Stimulated activated CD4-positive, alpha-beta T cell treated with anti-CD3 and anti-CD28 coated beads, Interleukin-1b, Interleukin-23, amount 100 ng/mL, for 1 hour (primary cell): ENCODE measurements at places on chromosomes 2 and 18.

DNA sequence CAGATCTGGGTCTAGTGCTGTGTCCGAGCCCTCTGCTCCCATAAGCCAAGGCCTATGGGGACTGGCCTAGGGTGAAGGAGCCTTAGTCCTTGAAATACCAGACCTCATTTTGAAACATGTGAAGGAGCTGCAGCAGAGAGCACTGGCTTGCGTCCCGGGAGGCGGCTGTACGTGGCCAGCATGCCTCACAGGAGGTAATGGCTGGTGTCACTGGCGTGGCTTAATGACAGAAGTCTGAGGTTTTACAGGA is 72.7 kb upstream of the OTOS start:
- no peak for DNase-seq

- no peak for DNase-seq
Observed at GRCh38 chr18:3664563-3665178, 214.7 kb downstream of the TGIF1 start.

- DNase-seq: no peak
Observed at GRCh38 chr2:133039531-133039930, 369.5 kb upstream of the LYPD1 start.

- DNase-seq: no peak
Observed at GRCh38 chr2:10239561-10239967, 63.1 kb upstream of the HPCAL1 start.

- DNase-seq: no peak
Observed at GRCh38 chr2:144131042-144131441, 388.9 kb downstream of the ZEB2 start.

DNA sequence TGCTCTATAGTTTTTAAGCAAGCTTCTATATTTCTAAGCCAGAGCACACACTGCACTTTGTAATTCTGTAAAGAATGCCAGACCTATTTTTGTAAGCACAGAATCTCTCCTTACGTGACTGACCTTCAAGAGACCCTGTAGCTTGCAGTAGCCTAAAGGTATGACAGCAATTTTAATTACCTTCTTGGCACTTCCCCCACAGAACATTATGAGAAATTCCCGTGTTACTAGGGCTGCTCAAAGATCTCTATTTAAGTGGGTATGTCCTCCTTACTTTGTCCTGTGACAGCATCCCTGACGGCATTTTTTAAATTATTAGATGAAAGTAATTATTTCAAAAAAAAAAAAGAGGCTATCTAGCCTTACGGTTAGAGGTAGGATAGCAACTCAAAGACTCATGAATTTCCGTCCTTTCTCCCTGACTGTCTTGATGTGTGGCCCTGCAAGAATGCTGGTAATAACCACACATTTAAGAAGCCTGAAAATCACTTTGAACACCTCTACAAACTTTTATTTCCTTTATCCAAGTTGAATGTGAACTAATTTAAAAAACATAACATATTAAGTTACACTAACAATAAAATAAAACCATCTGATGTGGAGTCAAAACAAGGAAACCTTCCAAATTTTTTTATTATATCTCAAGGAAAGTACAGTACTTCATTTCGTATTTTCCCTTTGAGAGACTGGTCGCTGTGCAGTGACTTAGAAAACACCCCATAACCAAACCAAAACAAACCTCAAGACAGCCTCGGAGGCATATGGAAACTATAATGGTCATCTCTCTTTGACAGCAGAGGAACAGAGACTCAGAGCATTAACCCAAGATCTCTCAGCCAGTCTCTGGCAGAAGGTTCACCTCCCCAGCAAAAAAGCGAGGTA is 54.9 kb downstream of the THUMPD2 start:
- DNase-seq: no peak

DNA sequence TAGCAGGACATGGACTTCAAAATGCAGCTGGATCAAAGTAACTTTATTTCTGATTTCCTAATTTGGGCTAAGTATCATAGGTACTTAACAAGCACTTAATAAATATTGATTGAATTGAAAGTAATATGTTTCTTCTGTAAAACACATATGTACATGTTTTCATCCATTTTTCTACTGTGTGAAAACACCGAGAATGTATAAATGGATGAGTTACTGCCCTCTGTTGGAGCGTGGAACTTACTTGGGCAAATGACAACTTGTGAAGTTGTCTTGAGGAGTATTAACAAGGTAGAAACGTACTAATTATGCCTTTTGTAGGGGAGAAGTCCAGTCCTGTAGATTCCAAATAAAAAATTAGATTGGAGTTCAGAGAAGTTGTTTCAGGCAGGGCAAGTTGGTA is 87.2 kb downstream of the PHLPP1 start:
- no peak for DNase-seq

DNA sequence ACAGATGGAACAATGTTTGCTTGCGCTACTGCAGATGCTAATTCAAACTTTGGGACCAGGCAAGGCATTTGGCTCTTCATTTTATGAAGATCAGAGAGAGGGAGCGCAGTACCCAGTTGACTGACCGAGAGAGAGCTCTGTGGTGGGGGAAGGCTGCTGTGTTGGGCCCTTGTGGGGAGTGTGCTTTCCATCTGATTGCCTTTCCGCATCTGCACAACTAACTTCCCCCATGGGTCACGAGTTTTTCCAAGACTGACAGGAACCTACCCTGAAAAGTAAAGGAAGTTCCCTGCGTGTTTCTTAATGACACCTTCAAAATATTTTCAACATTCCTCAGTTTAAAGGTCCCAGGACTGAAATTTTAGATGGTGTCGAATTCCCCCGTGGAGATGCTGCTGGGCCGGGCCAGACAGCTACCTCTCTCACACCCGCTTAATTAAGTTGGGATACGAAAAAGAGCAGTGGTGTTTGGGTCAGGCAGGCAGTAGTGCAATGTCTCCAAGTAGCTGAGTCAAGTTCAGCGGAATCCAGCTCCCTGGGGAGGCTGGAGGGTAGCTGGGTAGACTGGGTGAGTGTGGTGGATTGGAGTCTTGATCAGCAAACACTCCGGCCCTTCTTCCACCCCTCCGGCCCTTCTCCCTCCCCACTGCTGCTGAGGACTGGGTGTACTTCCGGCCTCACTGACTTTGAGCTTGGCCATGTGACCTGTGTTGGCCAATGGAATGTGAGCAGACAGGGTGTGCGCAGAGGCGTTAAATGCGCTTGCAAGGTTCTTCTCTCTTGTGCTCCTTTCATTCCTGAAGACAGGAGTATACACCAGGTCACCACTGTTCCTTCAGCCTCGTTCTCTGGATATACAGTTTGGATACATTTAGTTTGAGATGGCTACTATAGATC is 2.3 kb upstream of the ARHGAP25 start:
- DNase-seq: no peak

DNA sequence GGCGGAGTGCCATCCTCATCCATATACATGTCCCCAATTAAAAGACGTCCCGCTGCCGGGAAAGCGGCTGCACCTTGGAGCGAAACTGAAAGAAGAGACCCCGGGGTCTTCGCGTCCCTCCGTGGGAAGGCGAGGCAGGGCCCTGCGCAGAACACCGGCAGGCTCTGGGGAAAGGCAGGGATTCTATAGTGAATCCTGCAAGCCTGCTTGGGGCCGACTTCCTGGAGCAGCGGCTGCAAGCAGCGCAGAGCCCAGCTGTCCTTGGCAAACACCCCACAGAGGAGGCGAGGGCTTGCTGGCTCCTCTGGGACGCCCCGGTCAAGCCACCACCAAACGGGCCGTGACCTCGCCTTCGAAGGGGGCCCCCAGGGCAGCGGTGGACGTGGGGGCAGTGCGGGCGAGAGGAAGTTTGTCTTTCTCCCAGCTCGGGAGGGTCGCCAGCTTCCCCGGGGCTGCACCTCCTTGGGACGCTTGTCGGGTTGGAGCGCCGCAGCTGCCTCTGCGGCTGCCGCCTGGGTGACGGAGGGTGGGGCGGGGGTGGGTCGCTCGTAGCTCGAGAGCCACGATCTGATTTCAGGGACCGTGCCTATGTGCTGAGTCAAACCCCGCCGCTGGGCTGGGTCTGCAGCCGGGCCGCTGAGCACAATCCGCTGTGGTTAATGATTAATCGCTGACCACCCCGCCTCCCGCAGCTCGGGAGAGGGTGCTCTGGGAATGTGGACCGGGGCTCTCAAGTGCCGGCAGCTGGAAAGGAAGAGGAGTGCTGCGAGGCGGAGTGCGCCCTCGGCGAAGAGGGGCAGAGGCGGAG is 486 bp upstream of the GPR39 start:
- DNase-seq: no peak

- no peak for DNase-seq
Observed at GRCh38 chr2:239831001-239831731, 194.0 kb downstream of the NDUFA10 start.

- no peak for DNase-seq
Observed at GRCh38 chr2:201320701-201321100, 36.4 kb downstream of the FLACC1 start.

- no peak for DNase-seq
Observed at GRCh38 chr2:120574620-120575019, 161.0 kb upstream of the GLI2 start.

- no peak for DNase-seq
Observed at GRCh38 chr2:215577356-215577755, 141.5 kb upstream of the FN1 start.

- DNase-seq: no peak
Observed at GRCh38 chr2:64980183-64980582, 9.0 kb upstream of the SLC1A4 start.

DNA sequence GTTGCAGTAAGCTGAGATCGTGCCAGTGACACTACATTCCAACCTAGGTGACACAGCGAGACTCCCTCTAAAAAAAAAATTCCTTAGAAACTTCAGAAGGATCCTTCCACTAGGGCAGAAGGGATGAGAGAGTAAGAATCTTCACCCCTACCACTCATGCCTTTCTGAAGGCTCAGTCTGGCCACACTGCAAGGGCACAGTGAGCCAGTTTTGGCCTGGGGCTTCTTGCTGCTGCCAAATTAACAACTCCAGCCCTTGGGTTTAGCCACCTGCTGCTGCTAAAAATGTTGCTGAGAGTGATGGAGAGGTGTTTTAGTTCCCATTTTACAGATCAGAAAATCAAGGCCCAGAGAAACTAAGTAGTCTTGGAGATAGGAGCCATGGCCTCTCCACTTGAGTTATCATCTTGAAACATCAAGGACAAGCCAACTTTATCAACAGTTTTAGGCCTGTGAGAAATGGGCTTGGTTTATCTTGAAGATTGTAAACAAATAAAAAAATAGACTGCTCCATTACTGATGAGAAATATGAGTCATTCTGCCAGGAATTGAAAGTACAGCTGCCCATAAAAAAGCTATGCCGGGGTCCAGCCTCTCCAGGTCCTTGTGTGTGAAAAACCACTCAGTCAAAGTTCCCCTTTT is 31.9 kb upstream of the CASP8 start:
- no peak for DNase-seq

- no peak for DNase-seq
Observed at GRCh38 chr18:55031576-55031975, 72.3 kb upstream of the CCDC68 start.

DNA sequence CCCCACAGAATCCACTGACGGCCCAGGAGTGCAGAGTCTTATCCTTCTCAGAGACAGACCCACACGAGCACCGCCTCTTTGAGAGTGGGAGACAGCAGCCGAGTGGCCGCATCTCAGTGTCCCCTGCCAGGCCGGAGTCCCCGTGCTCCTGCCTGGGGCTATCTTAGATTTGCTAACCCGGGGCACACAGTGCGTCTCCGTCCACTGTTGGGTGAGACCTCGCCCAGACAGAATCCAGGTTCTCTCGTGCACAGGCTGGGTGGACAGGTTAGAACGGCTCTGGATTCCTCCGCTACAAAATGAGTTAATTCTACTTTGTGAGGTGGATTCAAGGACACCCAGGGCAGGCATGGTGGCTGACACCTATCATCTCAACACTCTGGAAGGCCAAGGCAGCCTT is 88.3 kb downstream of the ZNF516 start:
- no peak for DNase-seq

DNA sequence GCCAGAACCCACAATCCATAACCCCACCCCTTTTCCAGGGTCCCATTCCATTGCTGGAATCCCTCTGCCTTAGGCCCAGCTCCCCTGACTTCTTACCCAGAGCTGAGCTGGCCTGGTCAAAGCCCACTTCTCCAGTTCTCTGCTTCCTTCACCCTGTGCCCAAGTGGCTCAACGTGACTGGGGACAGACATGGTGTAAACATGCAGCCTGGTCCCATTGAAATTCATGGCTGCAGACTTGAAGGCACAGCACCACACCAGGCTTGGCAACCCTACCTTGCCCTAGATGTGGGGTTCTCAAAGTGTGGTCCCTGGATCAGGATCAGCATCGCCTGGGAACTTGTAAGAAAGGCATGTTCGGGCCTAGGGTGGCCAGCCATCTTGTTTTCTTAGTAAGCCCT is 3.7 kb downstream of the HS1BP3 start:
- no peak for DNase-seq

DNA sequence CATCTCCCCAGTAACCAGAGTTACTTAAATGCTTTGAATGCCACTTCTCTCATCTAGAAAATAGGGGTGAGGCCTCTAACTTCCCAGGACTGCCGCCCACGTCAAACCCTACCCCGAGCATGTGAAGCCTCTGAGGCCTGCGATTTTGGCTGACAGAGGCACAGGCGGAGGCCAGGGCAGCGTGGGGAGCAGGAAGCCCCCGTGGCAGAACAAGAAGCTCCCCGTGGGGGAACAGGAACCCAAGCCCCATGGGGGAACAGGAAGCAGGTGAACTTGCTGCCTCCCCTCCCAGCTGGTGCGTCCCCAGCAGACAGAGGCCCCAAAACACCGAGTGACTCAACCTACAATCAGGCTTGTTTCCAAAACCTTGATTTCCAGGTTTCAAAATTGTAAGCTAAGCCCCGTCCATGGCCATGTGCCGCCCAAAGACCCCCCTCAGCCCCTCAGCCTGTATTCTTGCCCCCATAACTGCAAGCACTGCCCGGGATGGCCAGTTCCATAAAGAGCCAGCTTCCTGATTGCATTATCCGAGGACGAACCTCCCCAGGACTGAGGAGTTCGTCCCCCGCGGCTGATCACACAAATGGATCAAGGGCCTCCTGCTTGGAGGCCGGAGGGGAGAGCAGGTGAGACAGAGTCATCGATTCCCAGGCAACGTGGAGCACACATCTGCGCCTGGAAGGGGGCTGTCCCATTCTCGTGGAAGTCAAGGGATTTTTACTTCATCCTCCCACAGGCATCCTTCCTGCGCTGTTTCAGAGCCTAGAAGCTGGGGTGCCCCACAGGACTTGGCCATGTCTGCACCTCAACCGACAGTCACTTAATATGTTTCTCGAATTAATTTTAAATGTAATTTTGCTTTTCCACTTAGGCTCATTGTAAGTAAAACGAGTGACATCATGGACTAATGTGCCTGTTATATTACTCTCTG is 36.3 kb upstream of the CTDP1 start:
- no peak for DNase-seq
